EH (cell line): ENCODE measurements at places on chromosomes 6 and 20.

DNA sequence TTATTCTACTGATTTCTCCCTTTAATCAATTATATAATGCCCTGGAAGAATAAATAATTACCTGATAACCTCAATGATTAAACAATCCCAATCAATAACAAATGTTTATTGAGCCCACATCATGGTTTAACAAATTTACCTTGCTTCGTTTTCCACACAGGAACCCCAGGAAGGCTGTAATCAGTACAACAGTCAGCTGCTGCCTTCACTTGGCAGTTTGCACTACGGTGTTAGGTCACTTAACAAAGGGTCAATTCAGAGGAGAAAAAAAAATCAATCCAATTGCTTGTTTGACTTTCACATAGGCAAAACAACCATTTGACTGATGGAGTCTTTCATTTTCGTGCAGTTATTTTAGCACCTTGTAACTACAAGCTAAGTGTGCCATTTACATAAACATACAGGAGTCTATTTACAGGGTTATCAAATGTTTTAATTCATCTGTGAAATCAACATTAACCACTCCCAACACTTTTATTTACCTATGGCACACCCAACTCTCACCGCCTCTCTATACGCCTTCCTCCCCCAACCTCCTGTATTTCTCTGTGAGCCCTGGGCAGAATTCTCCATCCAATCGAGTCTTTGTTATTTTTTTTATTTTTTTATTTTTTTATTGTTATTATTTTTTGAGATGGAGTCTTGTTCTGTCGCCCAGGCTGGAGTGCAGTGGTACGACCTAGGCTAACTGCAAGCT is 140.4 kb upstream of the TAB2 start:
- no peak for DNase-seq

GRCh38 chr6:31559606-31559957 is 12.2 kb downstream of the NFKBIL1 start:
- DNase-seq, result no peak

DNA sequence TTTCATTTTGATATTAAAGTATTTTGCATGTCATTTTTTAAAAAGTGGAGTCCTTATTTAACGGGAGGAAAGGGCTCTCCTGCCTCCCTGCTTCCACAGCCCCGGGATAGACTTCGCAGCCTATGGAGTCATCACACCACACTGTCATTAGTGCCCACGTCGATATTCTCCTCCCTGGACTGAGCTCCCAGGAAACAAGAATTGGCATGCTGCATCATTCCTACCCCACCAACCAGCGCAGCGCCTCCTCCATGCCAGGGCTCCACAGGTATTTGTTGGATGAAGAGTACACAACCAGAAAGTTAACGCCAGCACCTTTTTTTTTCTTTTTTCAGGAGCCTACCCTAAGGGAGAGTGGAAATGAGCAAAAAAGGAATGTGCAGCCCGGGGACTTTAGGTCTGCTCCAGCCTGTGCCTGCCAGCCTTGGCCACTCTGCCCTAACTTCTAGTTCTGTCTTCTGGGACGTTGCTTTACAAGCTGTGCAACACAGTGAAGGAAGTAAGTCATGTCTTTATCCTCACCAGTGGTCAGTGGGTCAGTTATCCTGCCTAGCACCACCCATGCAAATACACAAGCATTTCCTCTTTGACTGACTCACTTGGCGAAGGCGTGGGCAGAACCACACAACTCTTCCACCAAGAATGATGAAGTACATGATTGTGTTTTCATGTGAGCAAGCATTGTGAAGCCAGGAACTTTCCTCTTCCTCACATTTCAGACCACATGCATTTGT is 180.7 kb upstream of the UST start:
- DNase-seq, result peak; percentile 94

DNA sequence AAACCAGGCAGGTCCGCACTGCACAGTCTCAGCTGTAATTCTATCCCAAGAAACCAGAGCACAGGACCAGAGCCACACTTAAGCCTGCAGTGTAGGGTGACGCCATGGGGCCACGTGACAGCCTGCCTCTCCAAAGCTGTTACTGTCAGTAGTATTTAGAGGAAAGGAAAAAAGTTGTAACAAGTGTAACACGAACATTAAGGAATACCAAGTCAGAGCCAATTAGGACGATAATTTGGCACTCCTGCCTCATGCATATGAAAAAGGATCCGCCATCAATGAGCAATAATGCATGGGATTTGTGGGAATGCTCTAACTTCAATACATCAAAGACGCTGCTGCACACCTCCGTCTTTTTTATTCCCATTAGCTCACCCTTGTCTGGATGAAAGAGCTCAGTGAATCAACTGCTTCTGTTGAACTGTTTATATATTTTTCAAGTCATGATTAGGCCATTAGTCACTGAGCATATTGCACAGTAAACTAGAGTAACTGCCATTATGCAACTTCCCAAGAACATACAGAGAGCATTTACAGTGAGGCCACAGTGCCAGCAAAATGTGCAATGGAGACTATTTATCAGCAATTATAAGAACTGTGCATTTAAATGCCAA is 79.9 kb downstream of the ATXN1 start:
- peak; percentile 93 for DNase-seq

- DNase-seq, result no peak
Observed at GRCh38 chr6:163695414-163695864, 280.9 kb downstream of the QKI start.

DNA sequence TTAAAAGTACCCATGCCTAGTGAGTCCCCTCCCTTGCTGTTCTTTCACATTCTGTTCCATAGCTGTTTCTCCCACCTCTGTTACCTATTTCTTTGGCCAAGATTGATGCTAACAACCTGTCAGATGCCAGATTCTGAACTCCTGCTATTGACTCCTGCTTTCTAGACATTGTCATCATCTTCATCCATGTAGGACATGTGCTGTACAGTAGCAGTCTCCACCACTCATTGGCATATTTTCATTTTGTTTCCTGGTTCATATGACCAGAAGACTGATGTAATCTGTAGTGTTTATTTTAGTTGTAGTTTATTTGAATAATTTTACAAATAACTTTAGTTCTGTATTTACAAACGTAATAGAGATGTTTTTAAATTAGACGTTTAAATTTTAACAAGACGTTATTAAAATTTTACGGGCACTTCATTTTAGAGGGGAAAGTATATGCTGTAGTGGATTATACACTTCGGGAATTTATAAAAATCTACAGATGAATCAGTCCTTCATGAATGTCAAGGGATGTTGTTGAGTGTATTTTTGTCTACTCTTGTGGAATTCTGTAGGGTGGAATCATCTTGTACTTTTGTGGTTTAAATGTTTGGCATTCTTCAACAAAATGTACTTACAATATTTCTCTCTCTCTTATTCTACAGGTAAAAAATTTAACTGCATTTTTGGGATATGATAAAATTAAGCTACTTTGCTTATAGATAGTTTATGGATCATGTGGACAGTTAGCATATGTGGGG is 34.1 kb downstream of the TRMT11 start:
- peak; percentile 26 for DNase-seq

- DNase-seq, result peak; percentile 17
Observed at GRCh38 chr20:41004531-41005360, 23.9 kb upstream of the TOP1 start.

DNA sequence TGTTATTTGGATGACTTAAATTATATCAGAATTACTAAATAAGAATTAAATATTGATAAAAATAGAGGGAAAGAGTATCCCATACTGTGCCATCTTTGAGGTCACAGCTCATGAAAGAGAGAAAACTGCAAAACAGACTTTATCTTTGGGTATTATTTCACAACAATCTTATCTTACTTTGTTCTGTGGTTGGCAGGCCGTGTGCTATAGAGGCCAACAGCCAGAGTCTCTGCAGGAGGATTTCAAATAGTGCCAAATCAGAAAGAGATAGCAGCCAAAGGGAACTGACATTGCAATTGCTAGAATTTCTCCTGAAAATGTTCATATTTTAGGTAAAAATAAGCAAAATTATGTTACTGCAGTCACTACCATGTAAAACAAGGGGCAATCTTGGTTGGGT is 354.2 kb downstream of the GRIK2 start:
- DNase-seq, result no peak
